Uterus (tissue), 4 donors: ENCODE measurements at places on chromosomes 3 and 15.
A peak's percentile ranks its signal among the peaks of the same experiment; 100 is the strongest.

DNA sequence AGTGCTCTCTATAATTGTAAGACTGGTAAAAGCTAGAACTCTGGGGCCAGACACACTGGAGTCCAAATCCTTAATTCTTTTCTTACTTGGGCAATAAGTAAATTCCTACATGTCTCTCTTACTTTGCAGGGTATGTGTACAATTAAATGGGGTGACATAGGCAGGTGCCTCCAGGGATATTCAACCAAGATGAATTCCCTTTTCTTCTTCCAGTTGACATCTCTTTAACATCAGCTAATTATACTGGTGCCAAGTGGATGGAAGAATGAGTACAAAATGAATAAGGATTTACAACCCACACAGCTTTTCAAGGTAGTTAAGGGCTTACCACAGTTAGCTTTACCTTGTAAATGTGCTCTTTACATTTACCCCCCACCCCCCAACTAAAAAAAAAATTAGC is 295.5 kb upstream of the GADL1 start:
- H3K27me3 ChIP-seq = no peaks in the 10 kb centered on the region
- no peak overlapping the region for H3K4me3 ChIP-seq
- DNase-seq = no peak
- no peak overlapping the region for H3K27ac ChIP-seq
- H3K36me3 ChIP-seq = no peaks in the 10 kb centered on the region
- no peaks in the 10 kb centered on the region for H3K4me1 ChIP-seq

DNA sequence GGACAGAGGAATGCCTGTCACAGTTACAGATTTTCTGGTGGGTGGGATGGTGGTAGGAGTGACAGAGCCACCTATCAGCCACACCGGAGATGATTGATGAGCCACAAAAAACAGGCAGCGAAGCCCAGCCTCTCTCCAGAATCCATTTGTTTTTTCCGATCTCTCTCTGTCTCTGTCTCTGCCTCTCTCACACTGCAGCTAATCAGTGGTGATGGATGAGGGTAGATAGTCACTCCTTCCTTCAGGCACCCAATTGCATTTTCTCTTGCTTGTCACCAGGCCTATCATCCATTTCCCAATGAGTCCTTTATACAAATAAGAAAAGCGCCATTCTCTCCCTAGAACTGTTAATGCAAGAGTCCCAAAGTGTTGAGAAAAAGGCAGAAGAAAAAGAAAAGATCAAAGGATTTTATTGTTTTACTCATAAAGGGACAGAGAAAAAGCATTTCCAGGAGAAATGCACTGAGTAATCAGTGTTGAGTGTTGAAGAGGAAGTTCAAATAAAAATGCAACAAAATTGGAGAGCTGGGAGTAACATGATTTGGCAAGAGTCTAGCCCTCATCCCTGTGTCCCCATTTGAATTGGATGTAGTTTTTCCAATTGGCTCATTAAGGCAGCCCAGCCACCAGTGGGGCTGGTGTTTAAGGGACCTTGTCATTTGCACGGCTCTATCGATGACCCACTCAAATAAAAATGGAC is 1089.3 kb downstream of the TUSC7 start:
- H3K27ac ChIP-seq = peak overlapping the region; percentile 25
- H3K4me3 ChIP-seq = no peak overlapping the region
- no peak for DNase-seq
- no peaks in the 10 kb centered on the region for H3K4me1 ChIP-seq
- no peaks in the 10 kb centered on the region for H3K36me3 ChIP-seq

GRCh38 chr3:56633602-56634535 is 49.2 kb downstream of the TASOR start:
- no peaks in the 10 kb centered on the region for H3K27me3 ChIP-seq
- H3K36me3 ChIP-seq = no peaks in the 10 kb centered on the region
- DNase-seq = no peak
- H3K4me1 ChIP-seq = no peaks in the 10 kb centered on the region

GRCh38 chr15:92533298-92533697 is 122.3 kb downstream of the FAM174B start:
- no peaks in the 10 kb centered on the region for H3K36me3 ChIP-seq
- H3K27me3 ChIP-seq = no peaks in the 10 kb centered on the region
- no peak for DNase-seq
- H3K4me3 ChIP-seq = no peak overlapping the region

DNA sequence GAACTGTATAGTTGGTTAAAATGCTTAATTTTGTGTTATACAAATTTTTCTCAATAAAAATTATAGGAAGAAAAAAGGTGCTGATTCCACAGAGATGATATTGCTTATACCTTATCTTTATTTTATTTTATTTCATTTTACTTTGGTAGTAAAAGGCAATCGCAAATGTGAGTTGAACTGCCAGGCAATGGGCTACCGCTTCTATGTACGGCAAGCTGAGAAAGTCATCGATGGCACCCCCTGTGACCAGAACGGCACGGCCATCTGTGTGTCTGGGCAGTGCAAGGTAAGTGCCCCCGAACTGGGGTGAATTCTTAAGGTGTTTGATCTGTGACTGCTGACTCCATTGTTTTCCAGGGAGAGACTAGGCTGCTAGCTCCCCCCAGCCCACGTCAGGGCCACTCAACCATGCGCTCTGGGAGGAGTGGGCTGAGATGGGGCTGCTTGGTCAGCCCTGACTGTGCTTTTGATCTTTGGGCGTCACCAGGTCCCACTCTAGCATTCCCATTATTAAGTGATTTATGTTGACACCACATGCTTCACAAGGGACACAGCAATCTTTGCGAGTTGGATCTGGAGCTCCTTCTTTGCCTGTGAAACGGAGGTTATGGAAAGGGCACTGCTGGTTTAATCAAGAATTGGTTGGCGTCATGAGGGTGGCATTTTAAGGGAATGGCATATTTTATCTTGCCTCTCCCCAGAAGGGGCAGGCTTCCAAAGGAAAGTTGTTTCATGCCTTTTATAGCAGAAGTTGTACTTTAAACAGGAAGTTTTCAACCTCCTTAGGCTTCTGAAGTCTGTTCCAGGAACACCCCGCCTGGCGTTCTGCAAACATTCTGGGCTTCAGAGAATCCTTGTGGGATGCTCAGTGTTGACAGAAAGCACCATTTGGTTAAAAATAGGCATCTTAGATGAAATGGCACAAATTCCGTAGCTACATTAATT is 296.5 kb downstream of the THSD4 start:
- peak overlapping the region; percentile 74 for H3K27ac ChIP-seq
- no peak overlapping the region for H3K4me3 ChIP-seq
- peak; percentile 59 for DNase-seq
- H3K4me1 ChIP-seq = no peaks in the 10 kb centered on the region

GRCh38 chr15:69679623-69680228 is 227.1 kb downstream of the RPLP1 start:
- H3K27ac ChIP-seq = no peak overlapping the region
- no peak for DNase-seq
- H3K36me3 ChIP-seq = no peaks in the 10 kb centered on the region
- no peaks in the 10 kb centered on the region for H3K4me1 ChIP-seq
- no peak overlapping the region for H3K4me3 ChIP-seq

- no peaks in the 10 kb centered on the region for H3K36me3 ChIP-seq
- no peaks in the 10 kb centered on the region for H3K27me3 ChIP-seq
- no peak overlapping the region for H3K27ac ChIP-seq
- no peak for DNase-seq
Observed at GRCh38 chr3:151434151-151434890, 26.5 kb downstream of the IGSF10 start.
